Activated CD8-positive, alpha-beta memory T cell treated with anti-CD3 and anti-CD28 coated beads for 4 hours (primary cell): ENCODE measurements at places on chromosomes 1 and 21.

DNA sequence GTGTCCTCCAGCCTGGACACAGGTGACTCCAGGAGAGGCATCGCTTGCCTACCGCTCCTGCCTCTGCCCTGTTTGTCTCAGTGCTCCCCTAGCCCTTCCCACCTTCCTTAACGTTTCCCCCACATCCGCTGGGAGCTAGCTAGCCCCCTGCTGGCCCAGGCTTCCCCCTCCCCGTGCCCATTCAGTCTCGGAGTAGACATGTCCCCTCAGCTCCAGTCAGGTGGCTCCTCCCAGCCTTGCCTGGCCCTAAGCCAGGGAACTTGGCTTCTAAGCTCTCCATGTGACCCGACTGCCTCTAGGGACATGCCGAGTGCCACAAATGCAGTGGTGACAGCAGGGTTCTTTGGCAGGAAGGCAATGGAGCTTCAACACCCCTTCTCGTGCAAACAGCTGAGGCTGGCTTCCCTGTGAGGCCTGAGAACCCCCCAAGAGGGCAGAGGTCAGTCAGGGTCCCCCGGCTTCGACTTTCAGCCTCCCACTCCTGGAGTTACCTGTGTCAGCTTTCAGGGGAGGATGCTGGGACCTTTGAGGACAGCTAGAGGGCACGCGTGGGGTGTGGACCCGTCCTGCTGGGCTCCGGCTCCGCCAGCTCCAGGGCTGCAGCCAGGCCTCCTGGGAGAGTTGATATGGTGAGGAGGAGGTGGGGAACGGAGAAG is 16.2 kb downstream of the DRAXIN start:
- no peak for DNase-seq

GRCh38 chr1:53449021-53449420 is 10.2 kb upstream of the DMRTB1 start:
- DNase-seq: no peak

DNA sequence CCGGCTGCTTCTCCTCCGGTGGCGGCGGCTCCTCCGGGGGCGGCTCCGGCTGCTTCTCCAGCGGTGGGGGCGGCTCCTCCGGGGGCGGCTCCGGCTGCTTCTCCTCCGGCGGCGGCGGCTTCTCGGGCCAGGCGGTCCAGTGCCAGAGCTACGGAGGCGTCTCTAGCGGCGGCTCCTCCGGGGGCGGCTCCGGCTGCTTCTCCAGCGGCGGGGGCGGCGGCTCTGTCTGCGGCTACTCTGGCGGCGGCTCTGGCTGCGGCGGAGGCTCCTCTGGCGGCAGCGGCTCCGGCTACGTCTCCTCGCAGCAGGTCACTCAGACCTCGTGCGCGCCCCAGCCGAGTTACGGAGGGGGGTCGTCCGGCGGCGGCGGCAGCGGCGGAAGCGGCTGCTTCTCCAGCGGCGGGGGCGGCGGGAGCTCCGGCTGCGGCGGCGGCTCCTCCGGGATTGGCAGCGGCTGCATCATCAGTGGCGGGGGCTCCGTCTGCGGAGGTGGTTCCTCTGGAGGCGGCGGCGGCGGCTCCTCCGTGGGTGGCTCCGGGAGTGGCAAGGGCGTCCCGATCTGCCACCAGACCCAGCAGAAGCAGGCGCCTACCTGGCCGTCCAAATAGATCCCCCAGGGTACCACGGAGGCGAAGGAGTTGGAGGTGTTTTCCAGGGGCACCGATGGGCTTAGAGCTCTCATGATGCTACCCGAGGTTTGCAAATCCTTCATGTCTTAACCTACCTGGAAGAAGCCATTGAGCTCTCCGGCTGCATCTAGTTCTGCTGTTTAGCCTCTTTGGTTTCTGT is 2.0 kb downstream of the LORICRIN start:
- DNase-seq: no peak

DNA sequence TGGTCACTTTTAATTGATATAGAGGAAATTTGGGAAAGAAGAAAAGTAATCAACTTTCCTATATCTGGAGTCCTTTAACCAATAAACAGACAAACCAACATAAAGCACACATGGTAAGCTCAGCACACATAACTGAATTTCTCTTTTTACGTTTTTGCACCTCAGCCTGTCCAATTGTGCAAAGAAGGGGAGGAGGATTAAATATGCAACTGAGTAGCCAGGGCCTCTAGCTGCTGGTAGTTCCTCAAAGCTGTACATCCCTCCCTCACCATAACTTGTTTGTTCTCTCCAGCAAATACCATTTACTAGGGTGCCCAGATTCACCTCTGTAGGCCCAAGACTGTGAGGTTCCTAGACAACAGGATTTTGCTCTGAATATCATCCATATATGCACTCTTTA is 25.4 kb downstream of the ST6GALNAC5 start:
- DNase-seq: no peak

GRCh38 chr1:217564833-217565232 is 66.1 kb downstream of the GPATCH2 start:
- DNase-seq: no peak

GRCh38 chr1:243465081-243465480 is 209.2 kb downstream of the SDCCAG8 start:
- DNase-seq: no peak

GRCh38 chr1:36253161-36253862 is 29.1 kb downstream of the THRAP3 start:
- no peak for DNase-seq

DNA sequence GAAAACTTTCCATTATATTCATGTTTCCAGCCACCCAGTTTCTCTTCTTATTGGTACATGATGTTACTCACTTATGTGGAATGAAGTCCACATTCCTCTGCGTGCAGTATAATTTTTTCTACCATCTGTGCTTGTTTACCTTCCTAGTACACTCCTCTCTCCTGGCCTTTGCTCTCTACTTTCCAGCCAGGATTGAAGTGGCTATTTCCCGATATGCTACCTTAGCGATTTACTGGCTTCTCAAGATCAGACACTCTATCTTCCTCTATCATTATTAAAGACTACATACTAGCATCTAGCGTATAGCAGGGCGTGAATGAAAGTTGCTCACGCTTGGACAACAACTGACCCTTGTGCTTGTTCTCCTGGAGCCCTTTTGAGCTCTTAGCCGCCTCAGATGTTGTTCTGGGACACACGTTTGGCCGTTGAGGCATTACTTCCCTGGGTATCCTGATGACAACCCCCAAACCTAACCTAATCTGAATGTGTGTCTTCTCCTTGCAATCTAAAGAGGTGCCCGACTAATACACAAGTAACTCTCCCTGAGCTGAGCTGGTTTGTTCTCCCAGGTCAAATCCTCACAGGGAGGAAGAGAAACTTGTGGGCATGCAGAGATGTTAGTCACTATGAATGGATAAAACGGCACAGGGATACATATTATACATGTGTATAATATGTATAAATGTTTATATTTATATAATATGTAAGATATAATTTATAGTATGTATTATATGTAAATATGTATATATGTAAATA is 13.4 kb upstream of the MTARC2 start:
- no peak for DNase-seq

GRCh38 chr1:230578616-230579015 is 63.7 kb upstream of the COG2 start:
- no peak for DNase-seq

- DNase-seq: peak; percentile 17
These were observed 1.7 kb downstream of the RCC2 start for GRCh38 chr1:17437580-17438317.

- DNase-seq: no peak
These were observed 21.8 kb upstream of the ERRFI1 start for GRCh38 chr1:8047686-8048445.

DNA sequence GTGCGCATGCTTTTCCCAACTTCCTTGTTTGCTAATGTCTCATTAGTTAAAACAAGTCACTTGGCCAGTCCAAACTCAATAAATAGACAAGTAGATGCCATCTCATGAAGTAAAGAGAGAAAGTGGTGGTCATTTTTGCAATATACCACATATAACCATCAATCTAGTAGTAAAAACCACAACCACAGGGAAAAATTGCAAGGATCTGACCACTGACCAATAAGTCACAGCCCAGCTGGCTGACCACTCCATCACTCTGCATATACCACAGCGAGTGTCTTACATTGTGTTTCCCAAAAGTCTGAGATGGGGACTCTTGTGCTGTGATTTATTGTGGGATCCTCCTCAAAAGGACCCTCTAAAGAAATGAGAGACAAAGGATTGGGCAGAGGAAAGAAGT is 76.0 kb downstream of the FH start:
- DNase-seq: no peak

DNA sequence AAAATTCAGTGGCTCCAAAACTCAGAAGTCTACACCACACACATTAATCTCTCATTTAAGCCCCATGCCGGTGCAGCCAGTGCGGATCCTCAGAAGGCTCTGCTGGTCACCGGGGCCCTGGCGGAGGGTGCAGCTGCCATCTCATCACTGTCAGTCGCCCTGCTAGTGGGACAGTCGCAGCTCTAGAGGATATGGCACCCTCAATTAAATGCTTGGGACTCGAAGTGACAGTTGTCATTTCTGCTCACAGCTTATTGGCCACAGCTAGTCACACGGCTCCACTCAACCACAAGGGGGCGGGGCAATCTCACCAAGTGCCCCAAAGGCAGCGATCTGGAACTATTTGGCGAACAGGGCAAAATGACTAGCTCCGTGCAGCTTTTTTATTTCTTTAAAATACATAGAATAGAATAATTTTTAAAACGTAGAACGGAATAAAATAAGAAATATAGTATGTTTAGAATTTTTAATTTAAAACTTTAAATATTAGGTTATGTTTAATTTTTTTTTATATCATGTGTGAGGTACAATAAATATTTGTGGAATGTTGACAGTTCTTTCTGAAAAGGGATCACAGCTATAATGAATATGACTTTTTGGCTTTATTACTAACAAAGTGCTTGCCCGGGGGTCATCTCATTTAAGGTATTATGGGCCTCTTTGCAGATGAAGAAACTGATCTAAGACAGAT is 8.0 kb upstream of the MAN1C1 start:
- peak; percentile 81 for DNase-seq

DNA sequence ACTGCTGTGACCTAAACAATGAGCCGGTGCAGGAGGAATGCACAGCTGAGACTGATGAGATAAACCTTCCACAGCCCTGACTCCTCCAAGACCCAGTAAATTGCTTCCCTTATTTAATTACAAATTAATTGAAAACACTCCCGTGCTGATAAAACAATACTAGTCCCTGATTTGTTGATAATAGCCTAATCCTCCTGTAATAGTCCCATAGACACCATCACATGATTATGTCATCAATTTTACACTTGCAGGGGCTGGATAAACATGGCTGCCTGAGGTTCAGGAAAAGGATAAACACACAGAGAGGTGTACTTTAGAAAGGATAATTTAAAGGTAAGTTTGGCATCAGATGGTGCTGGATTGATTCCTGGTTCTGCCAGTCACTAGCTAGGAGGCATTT is 84.6 kb upstream of the SPAG17 start:
- no peak for DNase-seq

GRCh38 chr1:206856674-206857464 is 8.6 kb upstream of the IL20 start:
- no peak for DNase-seq

- DNase-seq: no peak
These were observed 300.7 kb downstream of the RYR2 start for GRCh38 chr1:237342730-237343129.

DNA sequence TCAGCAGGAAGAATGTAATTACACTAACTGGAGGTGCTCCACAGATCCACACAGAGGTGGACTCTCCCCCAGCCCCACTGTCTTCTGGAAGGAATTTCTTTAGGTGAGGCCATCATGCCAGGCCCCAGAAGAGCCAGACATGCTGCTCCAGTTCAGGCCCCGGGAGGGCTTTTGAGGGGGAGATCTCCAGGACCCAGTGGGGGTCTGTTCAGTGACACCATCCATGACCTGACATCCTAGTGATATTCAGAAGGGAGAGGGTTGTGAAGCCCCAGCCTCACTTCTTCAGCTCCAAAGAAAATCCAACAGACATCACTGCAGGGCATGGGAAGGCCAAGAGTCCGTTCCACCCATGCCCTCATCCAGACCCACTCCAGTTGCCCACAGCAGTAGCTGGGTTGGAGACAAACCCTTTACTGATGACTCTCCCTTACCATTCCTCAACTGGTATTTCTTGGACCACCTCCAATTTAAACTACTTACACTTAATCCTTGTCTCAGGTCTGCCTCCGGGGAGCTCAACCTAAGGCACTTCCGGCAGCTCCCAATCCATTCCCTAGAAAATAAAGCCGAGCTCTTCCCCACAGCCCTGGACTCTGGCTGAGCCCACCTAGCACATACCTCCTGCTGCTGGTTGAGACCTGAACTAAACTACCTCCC is 39.2 kb downstream of the CSMD2 start:
- no peak for DNase-seq

GRCh38 chr1:206761159-206761768 is 9.3 kb upstream of the IL19 start:
- no peak for DNase-seq

DNA sequence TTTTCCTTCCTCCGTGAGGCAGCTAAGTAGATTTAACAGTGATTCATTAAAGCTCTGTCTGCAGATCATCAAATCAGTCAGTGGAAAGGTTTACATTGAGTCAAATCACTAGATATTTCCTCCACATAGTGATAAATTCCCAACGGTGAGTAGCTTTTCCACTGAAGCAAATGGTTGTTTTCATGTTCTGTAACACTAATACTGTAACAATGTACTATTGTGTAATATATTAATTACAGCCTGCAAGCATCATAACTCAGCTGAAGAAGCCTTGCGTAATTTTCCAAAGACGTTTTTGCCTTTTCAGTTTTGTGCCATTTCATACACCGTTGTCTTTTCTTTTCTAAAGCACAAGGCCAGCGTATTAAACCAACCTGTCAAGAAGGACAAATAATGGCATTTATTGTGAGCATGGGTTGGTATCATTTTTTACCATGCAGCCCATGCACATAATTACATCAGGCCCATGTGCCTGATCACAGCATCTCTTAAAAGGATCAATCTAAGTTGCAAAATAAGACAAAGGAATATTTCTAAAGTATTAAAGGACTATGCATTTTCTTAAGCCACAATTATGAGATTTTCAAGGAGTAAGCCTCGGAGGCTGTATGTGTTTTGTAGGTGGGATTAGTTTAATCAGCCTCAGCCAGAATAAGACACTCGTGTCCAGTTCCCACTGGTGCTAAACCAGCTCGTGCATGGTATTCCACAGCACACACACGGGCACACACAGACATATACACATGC is 16.7 kb upstream of the PDE9A start:
- DNase-seq: no peak

DNA sequence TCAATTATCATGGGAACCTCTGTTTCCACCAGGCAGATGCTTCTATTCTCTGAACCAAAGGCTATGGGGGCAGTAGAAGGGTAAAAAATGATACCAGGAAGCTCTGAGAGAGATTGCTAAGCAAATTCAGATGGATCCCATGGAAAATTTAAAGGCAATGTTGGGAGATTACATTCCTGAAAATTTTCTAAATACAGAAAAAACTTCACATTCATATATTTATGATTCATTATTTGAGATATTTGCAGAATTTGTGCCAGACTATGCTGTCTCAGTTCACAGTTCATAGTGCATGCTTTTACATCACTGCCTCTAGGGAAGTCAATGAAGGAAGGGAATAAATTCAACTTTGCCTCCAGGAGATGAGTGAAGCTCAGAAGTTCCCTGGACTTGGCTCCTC is 57.5 kb downstream of the KCNT2 start:
- no peak for DNase-seq
